ENCODE measurements at places on chromosomes 5 and 9.

DNA sequence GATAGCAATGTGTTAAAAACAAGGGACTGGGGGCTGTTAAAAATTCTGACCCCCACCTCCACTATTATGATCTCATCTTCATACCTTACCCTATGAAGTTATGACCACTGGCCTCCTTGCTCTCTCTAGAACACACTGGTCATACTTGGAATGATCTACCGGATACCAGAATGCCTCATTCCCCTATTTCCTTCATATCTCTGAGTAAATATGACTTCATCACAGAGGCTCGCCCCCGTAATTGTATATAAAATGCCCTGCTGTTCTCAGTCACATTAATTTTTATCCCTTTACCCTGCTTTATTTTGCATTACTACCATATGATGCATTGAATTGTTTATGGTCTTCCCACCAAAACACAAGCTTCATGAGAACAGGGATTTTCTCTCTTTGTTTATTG lies 29.2 kb downstream of the IZUMO3 start:
- no peak for DNase-seq

GRCh38 chr5:10876006-10876744 lies 115.1 kb upstream of the DAP start:
- DNase-seq, result no peak

- no peak for DNase-seq
Measured at GRCh38 chr9:124875501-124875900, 13.6 kb downstream of the ARPC5L start.

DNA sequence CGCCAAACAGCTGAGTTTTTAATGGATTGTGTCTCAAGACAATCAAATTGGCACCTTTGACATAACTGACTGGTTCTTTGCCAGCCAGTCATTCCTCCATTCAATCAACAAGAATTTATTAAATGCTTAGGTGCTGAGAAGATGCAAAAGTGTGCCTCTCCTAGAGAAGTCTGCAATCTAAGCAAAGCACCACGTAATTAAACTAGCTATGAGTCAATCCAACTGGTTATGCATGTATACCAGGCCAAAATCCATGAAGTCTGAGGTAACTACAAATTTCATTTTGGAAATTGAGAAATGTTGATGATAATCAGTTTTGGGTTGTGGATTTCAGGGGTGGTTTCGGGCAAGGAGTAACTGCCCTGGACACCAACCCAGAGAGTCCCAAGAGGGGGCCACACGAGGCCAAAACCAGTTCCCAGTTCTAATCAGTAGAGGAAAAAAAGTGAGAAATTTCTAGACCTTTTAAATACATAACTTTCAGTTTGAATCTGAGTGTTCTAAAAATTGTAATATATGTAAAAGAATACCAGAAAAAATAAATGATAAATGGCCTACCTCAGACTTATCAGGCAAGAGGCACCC lies 92.6 kb downstream of the EFNA5 start:
- no peak for DNase-seq

DNA sequence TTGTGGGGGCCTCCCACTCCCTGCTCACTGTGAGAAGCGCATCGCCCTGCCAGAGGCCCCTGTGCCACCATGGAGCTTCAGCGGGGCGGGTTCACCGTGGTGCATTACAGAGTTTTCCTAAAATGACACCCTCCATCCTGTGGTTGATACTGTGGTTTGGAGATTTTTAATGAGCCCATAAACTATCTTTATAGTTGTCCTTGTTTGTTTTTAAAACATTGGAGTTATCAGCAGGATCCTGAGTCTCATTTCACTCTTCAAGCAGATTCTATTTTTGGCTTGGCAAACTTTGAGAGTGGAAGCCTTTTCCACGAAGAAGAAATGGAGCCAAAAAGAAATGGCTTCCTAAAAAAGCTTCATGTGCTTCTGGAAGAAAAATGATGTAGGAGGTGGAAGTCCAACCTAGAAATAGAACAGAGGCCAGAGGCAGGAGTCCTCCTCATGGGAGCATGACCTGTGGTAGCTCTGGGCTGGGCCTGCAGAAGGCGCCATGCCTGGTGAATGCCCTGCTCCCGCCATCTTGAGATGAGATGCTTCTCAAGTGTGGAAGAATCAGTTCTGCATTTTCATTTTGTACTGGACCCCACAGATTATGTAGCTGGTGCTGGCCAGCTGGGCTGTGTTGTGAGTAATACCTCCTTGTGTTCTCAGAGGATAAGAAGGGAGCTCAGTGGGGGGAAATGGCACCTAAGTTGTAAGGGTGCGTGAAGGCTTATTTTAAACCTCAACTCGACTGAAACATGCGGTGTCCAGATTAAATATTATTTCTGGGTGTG lies 79.0 kb upstream of the RAI14 start:
- DNase-seq, result no peak

- peak; percentile 30 for DNase-seq
Measured at GRCh38 chr9:6584881-6585597, 60.5 kb downstream of the GLDC start.

DNA sequence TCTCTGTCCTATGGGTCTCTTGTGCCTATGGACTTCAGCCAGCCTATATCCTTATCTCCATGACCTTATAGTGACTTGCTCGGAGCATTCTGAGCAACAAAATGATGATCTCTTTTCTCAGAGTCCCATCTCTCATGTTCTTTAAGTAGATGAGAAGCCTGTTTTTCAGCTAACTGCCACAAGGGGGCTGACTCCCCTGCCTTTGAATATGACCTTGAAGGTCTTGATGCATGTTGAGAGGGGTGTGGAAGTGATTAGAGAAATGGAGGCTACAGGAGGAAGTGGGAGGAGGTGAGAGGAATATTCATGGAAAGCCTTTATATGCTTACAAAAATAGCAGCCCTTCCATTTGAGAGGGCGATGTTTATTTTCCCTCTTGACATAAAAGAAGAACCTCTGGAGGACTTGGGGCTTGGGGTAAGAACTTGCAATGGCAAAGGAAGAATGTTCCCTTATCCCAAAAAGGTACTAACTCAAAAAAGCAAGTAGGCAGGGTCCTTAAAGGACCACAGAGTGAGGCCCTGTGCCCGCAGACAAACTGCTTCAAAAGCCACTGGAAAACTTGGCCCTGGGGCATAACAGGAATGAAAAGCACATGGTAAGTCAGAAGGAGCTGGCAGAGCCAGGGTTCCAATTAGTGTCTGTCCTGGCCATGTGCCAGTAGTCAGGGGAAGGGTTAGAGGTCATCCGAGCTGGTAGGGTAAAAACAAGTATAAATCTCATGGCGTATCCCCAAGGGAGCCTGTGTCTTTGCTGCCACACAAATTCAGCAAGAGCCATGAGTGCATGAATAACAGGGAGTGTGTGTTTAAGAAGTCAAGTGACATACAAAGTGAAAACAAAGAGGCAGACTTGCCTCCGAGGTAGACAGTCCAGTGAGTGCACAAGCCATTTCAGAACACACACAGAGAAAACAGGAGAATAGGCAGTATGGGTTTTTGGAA lies 39.1 kb downstream of the FGD3 start:
- DNase-seq, result peak; percentile 72

DNA sequence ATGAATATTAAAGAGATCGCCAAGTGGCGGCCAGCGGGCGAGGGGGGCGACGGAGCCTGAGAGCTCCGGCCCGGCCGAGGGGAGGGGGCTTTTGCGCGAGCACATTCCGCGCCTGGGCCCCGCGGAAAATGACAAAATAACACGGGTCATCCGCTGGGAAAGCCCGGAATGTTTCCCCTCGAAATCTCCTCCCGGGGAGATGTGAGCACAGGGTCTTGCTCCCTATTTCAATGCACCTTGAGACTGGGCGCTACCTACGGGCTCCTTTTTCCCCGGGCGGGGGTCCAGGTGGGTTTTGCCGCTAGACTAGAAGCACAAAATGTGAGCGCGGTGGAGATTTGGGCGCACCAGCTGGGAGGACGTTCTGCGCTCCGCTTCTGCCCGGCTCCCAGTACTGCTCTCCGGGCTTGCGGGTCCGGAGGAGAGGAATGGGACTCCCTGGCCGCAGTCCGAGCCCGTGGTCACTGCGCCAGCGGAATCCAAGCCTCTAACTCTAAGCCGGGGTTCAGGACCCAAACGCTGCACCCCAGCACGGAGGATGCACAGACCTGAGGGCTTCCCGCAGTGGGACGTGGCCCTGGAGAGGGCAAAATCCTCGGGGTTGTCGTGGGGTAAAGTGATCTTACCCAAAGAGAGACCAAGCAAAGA lies 2.8 kb upstream of the PRDM12 start:
- no peak for DNase-seq

DNA sequence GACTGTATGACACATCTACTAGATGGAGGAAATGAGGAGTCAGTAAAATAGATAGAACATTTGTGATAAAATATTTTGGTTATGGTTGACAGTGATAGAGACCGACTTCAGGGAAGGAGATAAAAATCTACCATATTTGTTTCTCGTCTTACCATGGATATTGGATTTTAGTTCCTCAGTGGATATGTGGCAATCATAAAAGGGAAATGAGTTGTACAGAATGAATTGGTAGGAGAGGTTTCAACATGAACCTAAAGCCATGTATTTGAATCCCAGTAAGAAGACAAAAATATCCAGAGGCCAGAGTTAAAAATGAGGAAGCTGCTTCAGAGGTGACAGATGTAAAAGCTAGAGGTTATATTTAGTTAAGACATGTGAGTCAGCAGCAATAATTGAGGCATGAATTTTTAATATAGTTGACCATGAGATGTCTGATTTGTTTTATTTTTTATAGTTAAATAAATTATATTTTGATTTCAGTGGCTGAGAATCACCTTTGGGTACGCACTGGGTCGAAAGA lies 480.4 kb upstream of the TUSC1 start:
- DNase-seq, result no peak
